ENCODE measurements at places on chromosomes 4 and X. TPM values are rescaled to one million over a fixed set of nuclear protein-coding genes. Genes with fewer than 3 reads are reported as not detected.

- H3K36me3 ChIP-seq = no peaks in the 10 kb centered on the region
- no peak overlapping the region for H3K27ac ChIP-seq
- no peak for DNase-seq
- H3K4me1 ChIP-seq = no peaks in the 10 kb centered on the region
- no peaks in the 10 kb centered on the region for H3K27me3 ChIP-seq
Observed at GRCh38 chr4:306551-306961, 1.3 kb upstream of the ZNF732 start.

GRCh38 chr4:98352396-98352795 lies 91.2 kb downstream of the RAP1GDS1 start:
- H3K27me3 ChIP-seq = no peaks in the 10 kb centered on the region
- no peak overlapping the region for H3K4me3 ChIP-seq
- H3K4me1 ChIP-seq = no peaks in the 10 kb centered on the region
- DNase-seq = no peak
- H3K36me3 ChIP-seq = no peaks in the 10 kb centered on the region

DNA sequence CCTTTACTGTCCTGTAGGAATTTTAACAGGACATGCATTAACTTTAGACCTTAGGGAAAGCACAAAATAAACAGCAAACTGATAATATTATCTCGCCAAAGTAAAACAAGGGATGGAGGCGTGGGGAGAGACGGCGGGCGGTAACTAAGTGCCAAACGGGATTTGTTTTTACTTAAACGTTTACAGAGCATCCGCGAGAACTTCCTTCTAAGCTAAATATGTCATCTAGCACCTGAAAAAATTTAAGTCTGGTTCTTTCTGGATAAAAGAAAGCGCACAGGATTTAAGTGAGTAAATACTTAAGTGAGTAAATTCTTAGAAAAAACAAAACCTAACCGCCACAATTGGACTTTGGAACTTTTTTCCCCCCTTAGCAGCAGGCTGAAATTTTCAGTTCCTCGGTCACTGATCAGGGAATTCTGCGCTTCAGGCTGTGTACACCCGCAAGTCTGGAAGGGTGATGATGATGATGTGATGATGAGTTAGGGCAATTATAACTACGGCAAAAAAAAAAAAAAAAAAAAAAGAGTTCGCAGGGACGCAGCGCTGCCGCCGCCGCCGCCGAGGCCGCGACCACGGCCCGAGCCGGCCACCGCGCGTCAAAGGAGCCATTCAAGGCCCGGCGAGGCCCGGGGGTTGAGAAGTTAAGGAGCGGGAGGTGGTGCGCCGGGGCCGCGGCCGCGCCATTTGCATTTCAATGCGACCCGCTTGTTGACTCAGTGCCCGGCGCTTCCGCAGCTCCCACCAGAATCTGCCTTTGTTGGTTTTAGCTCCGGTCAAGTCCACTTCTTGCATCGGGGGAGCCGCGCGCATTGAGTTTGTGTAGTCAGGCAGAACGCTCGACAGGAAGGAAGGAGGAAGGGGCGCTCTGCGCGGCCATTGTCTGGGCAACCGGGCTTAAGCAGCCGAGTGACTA lies 108.8 kb downstream of the SPRY1 start:
- H3K4me3 ChIP-seq = peak overlapping the region; percentile 63
- DNase-seq = peak; percentile 79
- H3K4me1 ChIP-seq = peaks cover 3% of the 10 kb centered on the region
- H3K27ac ChIP-seq = peak overlapping the region; percentile 69

DNA sequence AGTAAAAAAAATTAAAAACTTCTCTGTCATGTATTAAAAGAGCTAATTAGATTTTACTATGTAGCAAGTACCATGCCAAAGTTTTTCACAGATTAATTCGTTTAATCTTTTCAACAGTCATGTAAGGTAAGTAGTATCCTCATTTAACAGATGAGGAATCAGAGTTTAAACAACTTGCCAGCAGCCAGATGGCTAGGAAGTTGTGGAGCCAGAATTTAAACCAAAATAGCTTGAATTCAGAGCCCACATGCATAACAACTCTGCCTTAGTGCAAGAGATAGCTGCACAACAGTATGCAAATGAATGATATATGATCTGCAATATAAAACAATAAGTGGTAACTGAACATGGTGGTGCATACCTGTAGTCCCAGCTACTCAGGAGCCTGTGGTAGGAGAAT lies 75.3 kb downstream of the NAP1L3 start:
- no peak for DNase-seq
- H3K4me3 ChIP-seq = no peak overlapping the region
- H3K36me3 ChIP-seq = no peaks in the 10 kb centered on the region
- no peak overlapping the region for H3K27ac ChIP-seq
- no peaks in the 10 kb centered on the region for H3K4me1 ChIP-seq

GRCh38 chr4:110904435-110905065 lies 281.7 kb upstream of the PITX2 start:
- no peak for DNase-seq
- H3K27ac ChIP-seq = no peak overlapping the region
- H3K4me3 ChIP-seq = no peak overlapping the region

DNA sequence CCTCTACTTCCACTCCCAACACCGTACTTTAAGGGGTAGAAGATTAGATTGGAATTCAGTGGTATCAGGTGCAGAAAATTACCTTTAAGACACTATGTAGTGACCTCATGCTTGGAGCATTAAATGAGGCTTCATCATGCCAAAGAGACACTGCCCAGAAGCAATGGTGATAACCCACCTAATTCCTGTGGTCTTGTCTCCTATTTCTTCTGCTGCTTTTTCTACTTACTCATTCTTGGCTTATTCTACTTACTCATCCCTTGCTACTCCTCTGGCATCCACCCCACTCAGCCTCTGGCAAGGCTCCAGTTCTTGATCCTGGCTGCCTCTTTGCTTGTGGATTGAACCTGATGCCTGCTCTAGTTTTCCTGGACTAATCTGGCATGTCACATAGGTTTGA lies 62.3 kb upstream of the ADAMTS3 start:
- no peaks in the 10 kb centered on the region for H3K36me3 ChIP-seq
- peak; percentile 75 for DNase-seq
- no peak overlapping the region for H3K4me3 ChIP-seq
- H3K27ac ChIP-seq = no peak overlapping the region
- H3K27me3 ChIP-seq = no peaks in the 10 kb centered on the region
- peaks cover 2% of the 10 kb centered on the region for H3K4me1 ChIP-seq

DNA sequence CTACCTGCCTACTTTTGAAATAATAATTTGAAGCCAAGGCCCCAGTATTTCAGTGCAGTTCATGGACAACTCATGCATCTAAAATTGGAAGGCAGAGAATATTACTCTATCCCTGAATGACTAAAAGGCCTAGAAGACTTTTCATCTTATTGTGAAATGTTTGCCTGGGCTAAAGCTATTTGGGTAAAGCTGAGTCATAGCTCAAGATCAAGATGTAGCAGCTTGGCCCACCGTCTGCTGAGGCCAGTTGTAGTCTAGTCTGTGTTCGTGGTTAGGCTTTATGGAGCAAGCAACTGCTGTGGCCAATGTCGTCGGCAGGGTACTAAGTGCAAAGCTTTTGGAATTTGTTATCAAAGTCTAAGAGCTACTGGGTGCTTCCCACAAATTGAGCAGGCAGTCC lies 929.1 kb downstream of the RAB28 start:
- H3K4me1 ChIP-seq = no peaks in the 10 kb centered on the region
- no peak overlapping the region for H3K27ac ChIP-seq
- H3K27me3 ChIP-seq = no peaks in the 10 kb centered on the region
- no peak for DNase-seq

The ANXA3 gene
- 3.5 TPM for total RNA-seq

DNA sequence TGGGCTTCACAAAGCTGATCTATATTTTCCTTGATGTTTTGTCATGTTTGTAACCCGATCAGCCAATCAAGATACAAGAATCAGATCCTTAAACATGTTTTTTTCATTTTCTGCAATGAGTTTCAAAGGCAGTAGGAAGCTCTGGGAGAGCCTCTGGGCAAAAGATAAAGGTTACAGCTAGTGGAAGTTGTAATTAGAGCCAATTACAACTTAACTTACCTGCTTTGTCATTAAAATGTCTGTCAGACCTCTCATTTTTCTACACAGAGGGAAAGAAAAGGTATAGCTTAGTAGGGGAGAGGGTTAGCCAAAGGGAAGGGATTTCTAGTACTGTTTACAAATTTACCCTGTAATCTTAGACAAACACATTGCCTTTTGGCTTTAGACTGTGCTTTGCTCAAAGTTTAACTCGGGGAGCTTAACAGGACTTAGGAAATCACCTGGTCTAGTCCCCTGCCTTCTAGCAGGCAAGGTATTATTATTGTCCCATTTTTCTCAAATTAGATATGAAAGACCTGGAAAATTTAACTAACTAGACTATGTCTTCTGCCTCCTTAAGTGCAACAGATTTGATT lies 55.8 kb downstream of the FGF16 start:
- DNase-seq = no peak
- no peak overlapping the region for H3K4me3 ChIP-seq
- H3K36me3 ChIP-seq = no peaks in the 10 kb centered on the region
- no peak overlapping the region for H3K27ac ChIP-seq
- no peaks in the 10 kb centered on the region for H3K27me3 ChIP-seq

GRCh38 chr4:24042094-24042493 lies 152.2 kb upstream of the PPARGC1A start:
- no peak overlapping the region for H3K4me3 ChIP-seq
- H3K27ac ChIP-seq = no peak overlapping the region
- H3K27me3 ChIP-seq = no peaks in the 10 kb centered on the region
- no peaks in the 10 kb centered on the region for H3K36me3 ChIP-seq
- no peak for DNase-seq
- no peaks in the 10 kb centered on the region for H3K4me1 ChIP-seq

The ADH1A gene
- total RNA-seq = not detected

- H3K4me1 ChIP-seq = peaks cover 16% of the 10 kb centered on the region
- peak overlapping the region; percentile 78 for H3K27ac ChIP-seq
- no peak for DNase-seq
- H3K36me3 ChIP-seq = no peaks in the 10 kb centered on the region
- no peaks in the 10 kb centered on the region for H3K27me3 ChIP-seq
Observed at GRCh38 chr4:10107111-10108091, 9.2 kb downstream of the WDR1 start.

The RHOXF1 gene
- 48.7 TPM for total RNA-seq

DNA sequence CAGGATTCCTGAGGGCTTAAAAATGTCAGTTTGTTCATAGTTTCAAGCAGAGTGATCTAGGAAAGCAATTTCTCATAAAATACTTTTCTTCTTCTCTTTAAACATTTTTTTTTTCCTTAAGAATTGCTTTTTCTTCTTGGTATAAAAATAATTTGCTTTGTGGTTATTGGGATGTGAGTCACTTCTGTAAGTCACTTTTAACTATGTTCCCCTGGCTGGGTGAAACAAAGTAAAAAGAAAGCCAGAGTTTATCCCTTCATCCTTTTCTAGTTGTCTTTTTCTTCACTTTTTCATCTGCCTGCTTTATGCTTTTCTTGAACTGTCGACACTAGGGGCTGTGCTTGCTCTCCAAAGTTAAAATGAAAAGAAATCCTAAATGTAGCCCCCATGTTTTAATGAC lies 33.5 kb downstream of the ARSJ start:
- DNase-seq = no peak
- H3K4me3 ChIP-seq = no peak overlapping the region
- H3K27ac ChIP-seq = no peak overlapping the region
- H3K27me3 ChIP-seq = no peaks in the 10 kb centered on the region
- H3K4me1 ChIP-seq = no peaks in the 10 kb centered on the region
- H3K36me3 ChIP-seq = no peaks in the 10 kb centered on the region

The ZNF718 gene
- total RNA-seq = 17.8 TPM

The MAGEA9B gene
- 24.6 TPM for total RNA-seq

DNA sequence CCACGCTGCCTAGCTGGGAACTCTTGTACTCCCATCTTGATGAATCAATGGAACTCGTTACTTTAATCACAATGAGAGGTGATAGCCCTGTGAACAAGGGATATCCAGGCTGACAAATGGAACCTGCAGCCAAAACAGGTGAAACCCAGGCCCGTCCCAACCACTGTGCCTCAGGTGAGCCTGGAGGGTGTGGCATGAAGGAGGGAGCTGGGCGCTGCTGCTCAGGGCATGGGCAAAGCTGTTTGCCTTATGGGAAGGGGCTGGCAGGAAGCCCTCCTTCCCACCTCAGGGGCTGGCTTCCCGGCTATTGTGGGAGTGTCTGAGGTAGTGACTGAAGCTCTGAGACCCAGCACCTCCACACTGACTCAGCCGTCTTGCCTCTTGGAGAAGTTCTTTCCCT lies 209.4 kb upstream of the ATP6AP2 start:
- H3K4me3 ChIP-seq = no peak overlapping the region
- no peak overlapping the region for H3K27ac ChIP-seq
- no peaks in the 10 kb centered on the region for H3K4me1 ChIP-seq
- H3K27me3 ChIP-seq = no peaks in the 10 kb centered on the region

All from testis (tissue), 5 donors.